ENCODE measurements at places on chromosomes 2 and 18. TPM values are rescaled to one million over a fixed set of nuclear protein-coding genes. Genes with fewer than 3 reads are reported as not detected.

Gene C2orf69
- polyA plus RNA-seq = 4.7 TPM

Gene CNGA3
- not detected for polyA plus RNA-seq

Gene HRH4
- polyA plus RNA-seq = not detected

- no peak for DNase-seq
Observed at GRCh38 chr2:42360493-42360889, 526 bp downstream of the COX7A2L start.
